ENCODE measurements at places on chromosomes 2 and 18.

- H3K27me3 ChIP-seq = no peaks in the 10 kb centered on the region
- DNase-seq = no peak
- no peak overlapping the region for H3K27ac ChIP-seq
These were observed 88.6 kb upstream of the CDH20 start for GRCh38 chr18:61244632-61245031.

DNA sequence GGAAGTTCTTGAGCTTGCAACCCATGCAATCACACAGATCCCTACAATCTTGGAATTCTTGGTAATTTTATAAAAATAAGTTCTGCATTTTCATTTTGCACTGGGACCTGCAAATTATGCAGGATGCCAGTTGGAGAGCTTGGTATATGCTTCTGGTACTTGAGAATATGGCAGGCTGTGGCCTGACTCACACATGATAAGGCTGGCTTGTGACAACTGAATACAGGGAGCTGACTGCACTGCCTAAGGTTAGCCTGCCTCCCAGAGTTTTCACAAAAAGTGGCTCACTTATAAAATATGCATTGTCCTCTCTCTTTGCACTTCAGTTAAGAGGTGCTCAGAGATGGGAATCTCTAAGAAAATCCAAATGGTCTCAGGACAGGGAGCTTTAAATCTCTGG, 265.5 kb upstream of the KCNJ3 start:
- H3K4me3 ChIP-seq = no peak overlapping the region
- no peaks in the 10 kb centered on the region for H3K4me1 ChIP-seq
- H3K36me3 ChIP-seq = no peaks in the 10 kb centered on the region
- no peak for DNase-seq

GRCh38 chr2:84160453-84160852, 298.6 kb downstream of the SUCLG1 start:
- DNase-seq = no peak
- H3K27me3 ChIP-seq = no peaks in the 10 kb centered on the region
- no peaks in the 10 kb centered on the region for H3K36me3 ChIP-seq
- H3K27ac ChIP-seq = no peak overlapping the region
- no peak overlapping the region for H3K4me3 ChIP-seq
- H3K4me1 ChIP-seq = no peaks in the 10 kb centered on the region

DNA sequence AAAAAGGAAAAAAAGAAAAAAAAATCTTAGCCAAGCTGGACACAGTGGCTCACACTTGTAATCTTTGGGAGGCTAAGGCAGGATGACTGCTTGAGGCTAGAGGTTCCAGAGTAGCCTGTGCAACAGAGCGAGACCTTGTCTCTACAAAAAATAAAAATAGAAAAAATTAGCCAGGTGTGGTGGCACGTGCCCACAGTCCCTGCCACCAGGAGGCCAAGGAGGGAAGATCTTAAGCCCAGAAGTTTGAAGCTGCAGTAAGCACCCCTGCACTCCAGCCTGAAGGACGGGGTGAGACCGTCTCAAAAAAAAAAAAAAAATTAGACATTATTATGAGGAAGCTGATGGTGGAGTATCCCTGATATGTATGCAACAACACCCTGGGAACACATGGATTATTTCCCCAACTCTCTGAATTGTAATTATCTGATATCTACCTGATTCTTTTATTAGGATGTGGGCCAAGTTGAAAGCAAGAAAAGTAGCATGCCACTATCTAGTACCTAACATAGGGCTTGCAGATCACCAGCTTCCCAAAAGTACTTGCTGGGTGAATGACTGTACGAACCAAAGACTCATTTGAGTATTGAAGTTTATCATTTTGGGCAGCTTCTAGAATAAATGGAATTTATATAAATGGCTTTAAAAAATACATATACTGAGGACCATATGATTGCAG, 140.9 kb downstream of the TCF4 start:
- no peak overlapping the region for H3K4me3 ChIP-seq
- no peaks in the 10 kb centered on the region for H3K27me3 ChIP-seq
- no peaks in the 10 kb centered on the region for H3K36me3 ChIP-seq
- H3K27ac ChIP-seq = no peak overlapping the region
- no peak for DNase-seq
- no peaks in the 10 kb centered on the region for H3K4me1 ChIP-seq

GRCh38 chr2:97981961-97982360, 13.8 kb downstream of the TMEM131 start:
- H3K4me3 ChIP-seq = no peak overlapping the region
- no peak for DNase-seq
- H3K4me1 ChIP-seq = no peaks in the 10 kb centered on the region
- H3K36me3 ChIP-seq = no peaks in the 10 kb centered on the region
- no peak overlapping the region for H3K27ac ChIP-seq

- peaks cover 67% of the 10 kb centered on the region for H3K36me3 ChIP-seq
- no peak for DNase-seq
- no peaks in the 10 kb centered on the region for H3K27me3 ChIP-seq
- no peak overlapping the region for H3K27ac ChIP-seq
- H3K4me1 ChIP-seq = no peaks in the 10 kb centered on the region
These were observed 98.4 kb downstream of the USP40 start for GRCh38 chr2:233468047-233468740.

DNA sequence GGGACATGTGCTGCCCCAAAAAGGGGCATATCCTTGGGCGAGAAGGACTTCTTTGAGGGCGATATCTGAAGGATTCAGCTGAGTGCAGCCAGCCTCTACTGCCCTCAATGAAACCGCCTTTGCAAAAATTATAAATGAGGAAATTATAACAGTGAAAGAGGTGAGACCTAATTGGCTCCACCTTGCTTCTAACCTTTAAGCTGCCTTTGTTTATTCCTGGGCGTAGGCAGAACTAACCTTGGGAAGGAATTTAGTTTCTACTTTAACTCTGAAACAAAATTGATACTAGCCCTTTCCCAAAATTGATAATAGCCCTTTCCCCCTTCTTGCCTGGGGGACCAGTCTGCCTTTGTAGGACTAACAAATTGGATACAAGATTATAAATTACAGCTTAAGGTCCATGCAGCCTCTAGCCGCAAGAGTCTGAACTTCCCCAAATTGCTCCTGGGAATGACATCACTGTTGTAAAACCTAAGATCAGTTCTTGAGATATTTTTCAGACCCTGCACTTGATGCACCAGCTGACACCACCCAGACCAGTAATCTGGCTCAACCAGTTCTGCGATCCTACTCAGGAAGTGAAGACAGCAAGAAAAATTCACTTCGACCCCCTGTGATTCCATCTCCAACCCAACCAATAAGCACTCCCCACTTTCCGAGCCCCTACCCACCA, 36.0 kb upstream of the ASAP2 start:
- peaks cover 13% of the 10 kb centered on the region for H3K4me1 ChIP-seq
- H3K27me3 ChIP-seq = no peaks in the 10 kb centered on the region
- no peak overlapping the region for H3K4me3 ChIP-seq
- DNase-seq = no peak
- no peak overlapping the region for H3K27ac ChIP-seq
- no peaks in the 10 kb centered on the region for H3K36me3 ChIP-seq

GRCh38 chr18:58046093-58046793, 2.2 kb downstream of the NEDD4L start:
- no peaks in the 10 kb centered on the region for H3K36me3 ChIP-seq
- H3K27me3 ChIP-seq = no peaks in the 10 kb centered on the region
- H3K4me1 ChIP-seq = peaks cover 26% of the 10 kb centered on the region

DNA sequence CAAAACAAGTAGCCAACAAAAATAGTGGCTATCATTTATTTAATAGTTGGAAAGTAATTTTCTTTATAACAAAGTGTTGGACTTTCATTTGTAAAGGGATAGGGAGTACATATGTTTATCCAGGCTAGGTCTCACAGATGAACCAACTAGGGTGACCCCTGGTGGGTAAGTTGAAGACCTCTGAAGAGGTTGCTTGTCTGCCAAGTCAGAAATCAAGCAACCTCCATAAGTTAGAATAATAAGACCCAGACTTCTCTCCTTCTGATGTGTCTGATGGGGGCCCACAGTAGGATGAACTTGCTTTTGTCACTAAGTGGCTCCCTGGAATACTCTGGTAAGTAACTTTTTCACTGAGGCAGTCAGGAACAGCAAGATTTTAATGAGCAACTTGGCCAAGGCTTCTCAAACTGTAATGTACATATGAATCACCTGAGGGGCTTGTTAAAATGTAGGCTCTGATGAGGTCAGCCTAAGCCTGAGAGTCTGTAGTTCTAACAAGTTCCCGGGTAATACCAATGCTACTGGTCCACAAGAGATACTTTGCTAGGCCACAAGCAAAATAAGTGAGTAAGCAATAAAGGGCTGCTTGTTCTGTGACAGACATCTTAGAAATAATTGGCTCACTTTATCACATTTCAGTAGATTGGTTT, 319.6 kb downstream of the PIK3C3 start:
- H3K4me3 ChIP-seq = no peak overlapping the region
- DNase-seq = no peak
- no peaks in the 10 kb centered on the region for H3K27me3 ChIP-seq
- no peak overlapping the region for H3K27ac ChIP-seq
- no peaks in the 10 kb centered on the region for H3K36me3 ChIP-seq

DNA sequence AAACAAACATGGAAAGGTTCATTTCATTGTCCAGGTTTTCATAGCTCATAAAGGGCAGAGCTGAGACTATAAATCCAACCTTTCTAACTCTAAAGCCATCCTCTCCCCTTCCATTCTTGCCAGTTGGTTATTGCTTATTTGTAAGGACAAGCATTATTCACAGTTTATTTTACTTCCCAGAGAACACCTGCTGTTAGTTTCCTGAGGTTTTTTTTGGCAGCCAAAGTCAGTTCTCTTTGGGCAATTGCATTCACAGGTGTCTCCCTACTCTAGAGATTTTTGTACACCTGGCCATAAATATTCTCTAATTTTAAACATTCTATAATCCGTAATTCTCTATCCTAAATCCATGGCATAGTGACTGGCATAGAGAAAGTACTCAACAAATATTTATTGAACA, 87.3 kb upstream of the SPHKAP start:
- H3K4me3 ChIP-seq = no peak overlapping the region
- DNase-seq = no peak
- no peaks in the 10 kb centered on the region for H3K36me3 ChIP-seq
- no peak overlapping the region for H3K27ac ChIP-seq
- H3K27me3 ChIP-seq = no peaks in the 10 kb centered on the region

DNA sequence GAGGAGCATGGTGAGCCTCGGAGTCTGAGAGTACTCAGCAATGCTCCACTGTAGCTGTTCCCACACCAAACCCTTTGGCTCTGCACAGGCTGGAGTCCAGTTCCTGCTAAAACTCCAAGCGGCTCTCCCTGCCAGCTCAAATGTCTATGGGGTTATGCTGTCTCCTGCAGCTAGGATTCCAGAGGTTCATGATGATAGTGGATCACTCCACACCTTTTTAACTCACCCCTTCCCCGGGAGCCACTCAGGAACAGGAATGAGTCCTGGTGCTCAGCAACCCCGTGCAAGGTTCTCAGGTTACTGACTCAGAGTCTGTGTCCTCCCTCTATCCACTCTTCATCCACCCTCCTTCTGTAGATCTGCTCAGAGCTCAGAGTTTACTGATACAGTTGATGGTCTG, 410.0 kb downstream of the CDH19 start:
- DNase-seq = no peak
- H3K27ac ChIP-seq = no peak overlapping the region
- H3K36me3 ChIP-seq = no peaks in the 10 kb centered on the region

- H3K27ac ChIP-seq = no peak overlapping the region
- DNase-seq = no peak
- H3K4me1 ChIP-seq = peaks cover 9% of the 10 kb centered on the region
- H3K4me3 ChIP-seq = no peak overlapping the region
These were observed 53.8 kb downstream of the RNF144A start for GRCh38 chr2:6970976-6971480.

- no peaks in the 10 kb centered on the region for H3K4me1 ChIP-seq
- no peaks in the 10 kb centered on the region for H3K27me3 ChIP-seq
- no peak overlapping the region for H3K4me3 ChIP-seq
- DNase-seq = no peak
- H3K36me3 ChIP-seq = no peaks in the 10 kb centered on the region
These were observed 139.7 kb downstream of the HRH4 start for GRCh38 chr18:24600076-24600654.

GRCh38 chr2:228938629-228939028, 332.5 kb downstream of the PID1 start:
- H3K36me3 ChIP-seq = no peaks in the 10 kb centered on the region
- H3K27ac ChIP-seq = no peak overlapping the region
- H3K4me3 ChIP-seq = no peak overlapping the region
- DNase-seq = no peak
- H3K4me1 ChIP-seq = no peaks in the 10 kb centered on the region

DNA sequence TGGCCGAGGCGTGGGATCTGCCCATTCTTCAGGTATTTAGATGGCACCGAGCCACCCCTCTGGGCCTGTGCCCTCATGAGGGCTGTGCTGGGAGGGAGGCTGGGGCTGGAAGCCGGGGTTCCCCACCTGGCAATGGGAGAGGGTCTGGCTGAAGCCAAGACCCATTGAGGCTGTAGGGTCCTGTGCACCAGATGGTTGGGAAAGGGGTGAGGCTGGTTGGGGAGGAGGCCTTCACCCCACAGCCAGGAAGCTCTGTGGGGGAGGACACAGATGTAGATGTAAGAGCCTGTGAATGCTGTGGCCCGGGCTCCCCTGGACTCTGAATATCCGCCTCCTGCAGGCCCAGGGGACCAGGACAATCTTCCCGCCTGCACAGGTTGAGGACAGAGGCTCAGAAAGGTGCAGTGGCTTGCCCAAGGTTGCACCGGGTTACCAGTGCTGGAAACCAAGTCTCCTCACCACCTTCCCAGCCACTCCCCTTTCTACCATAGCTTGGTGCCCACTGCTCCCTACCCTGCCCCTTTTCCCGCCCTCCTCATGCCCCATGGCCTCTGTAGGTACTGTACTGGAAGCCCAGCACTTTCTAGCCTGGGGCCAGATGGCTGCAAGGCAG, 49.7 kb downstream of the PDCL3 start:
- no peaks in the 10 kb centered on the region for H3K36me3 ChIP-seq
- no peaks in the 10 kb centered on the region for H3K27me3 ChIP-seq
- H3K27ac ChIP-seq = no peak overlapping the region
- no peak for DNase-seq
- no peaks in the 10 kb centered on the region for H3K4me1 ChIP-seq

GRCh38 chr2:236531195-236531594, 38.4 kb upstream of the ACKR3 start:
- no peak overlapping the region for H3K27ac ChIP-seq

DNA sequence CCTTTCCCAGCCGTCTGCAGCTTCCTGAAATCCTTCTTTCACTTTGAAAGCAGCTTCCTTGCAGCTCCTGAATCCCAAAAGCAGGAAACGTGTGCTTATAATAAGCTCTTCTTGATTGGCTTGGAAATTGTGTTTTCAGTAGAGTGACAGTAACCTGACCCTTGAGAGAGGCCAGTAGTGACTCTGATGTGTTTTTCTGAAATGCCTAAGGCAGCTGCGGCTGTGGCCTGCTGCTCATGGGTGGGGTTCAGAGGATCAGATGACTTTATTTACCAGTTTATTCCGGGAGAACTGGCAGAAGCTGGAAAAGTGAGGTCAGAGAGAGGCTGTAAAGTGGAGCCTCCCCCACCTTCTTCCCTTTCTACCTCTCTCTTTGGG, 31.9 kb upstream of the RPIA start:
- peak; percentile 63 for DNase-seq
- H3K36me3 ChIP-seq = no peaks in the 10 kb centered on the region
- peak overlapping the region; percentile 67 for H3K27ac ChIP-seq
